ENCODE measurements at places on chromosomes 7 and 10.

DNA sequence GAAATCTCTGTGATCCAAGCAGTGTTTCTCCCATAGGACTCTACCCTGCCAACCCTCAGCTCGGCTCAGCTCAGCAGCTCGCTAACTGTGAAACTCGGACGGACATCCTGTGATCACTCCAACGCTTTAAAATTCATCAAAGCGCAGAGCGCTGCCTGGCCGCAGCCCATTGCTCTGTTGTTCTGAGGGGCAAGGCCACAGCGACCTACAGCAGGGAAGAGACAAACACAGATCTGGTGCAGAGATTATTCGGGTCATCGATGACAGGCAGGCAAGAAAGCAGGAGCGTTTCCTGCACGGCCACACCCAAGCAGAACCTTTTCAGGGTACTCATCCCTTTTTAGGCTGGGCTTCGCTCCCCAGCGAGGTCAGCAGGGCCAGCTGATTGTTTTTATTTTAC lies 72.1 kb downstream of the INSIG1 start:
- DNase-seq: no peak

DNA sequence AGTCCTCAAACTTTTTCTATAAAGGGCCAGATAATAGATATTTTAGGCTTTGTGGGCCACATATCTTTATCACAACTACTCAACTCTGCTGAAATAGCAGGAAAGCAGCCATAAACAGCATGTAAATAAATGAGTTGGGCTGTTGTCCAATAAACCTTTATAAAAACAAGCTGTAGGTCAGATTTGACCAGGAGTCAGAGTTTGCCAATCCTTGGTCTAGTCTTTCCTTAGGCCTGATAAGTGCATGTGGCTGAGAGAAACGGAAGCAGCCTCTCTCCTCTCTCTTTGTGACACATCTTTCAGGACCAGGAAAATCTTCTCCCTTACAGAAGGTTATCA lies 724.5 kb downstream of the GRID1 start:
- DNase-seq: no peak

DNA sequence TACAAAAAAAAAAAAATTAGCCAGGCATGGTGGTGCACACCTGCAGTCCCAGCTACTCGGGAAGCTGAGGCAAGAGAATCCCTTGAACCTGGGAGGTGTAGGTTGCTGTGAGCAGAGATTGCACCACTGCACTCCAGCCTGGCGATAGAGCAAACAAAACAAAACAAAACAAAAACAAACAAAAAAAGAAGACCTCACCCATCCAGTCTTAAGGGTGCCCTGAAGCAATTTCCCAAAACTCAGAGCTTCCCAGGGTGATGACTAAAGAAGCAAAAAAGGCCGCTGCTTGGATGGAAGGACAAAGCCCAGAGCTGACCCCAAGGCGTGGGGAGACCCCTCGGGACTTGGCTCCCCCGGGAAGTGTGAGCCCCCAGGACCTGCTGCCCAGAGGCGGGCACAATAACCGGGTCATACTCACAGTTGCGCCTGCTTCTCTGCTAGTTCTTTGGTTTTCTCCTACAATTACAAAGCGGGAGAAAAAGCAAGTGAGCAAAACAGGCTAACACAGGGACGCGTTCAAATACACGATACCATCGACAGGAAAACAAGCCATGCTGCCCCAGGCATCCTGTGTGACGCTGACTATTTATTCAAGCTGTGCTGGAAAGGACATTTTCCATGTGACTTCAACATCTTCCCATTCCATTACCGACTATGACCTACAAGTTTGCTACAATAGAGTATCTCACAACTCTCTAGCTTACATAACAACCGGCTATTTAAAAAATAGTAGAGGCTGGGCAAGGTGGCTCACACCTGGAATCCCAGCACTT lies 29.9 kb downstream of the PAPOLB start:
- DNase-seq: no peak

GRCh38 chr10:110491346-110491745 lies 6.4 kb upstream of the DUSP5 start:
- DNase-seq: no peak

DNA sequence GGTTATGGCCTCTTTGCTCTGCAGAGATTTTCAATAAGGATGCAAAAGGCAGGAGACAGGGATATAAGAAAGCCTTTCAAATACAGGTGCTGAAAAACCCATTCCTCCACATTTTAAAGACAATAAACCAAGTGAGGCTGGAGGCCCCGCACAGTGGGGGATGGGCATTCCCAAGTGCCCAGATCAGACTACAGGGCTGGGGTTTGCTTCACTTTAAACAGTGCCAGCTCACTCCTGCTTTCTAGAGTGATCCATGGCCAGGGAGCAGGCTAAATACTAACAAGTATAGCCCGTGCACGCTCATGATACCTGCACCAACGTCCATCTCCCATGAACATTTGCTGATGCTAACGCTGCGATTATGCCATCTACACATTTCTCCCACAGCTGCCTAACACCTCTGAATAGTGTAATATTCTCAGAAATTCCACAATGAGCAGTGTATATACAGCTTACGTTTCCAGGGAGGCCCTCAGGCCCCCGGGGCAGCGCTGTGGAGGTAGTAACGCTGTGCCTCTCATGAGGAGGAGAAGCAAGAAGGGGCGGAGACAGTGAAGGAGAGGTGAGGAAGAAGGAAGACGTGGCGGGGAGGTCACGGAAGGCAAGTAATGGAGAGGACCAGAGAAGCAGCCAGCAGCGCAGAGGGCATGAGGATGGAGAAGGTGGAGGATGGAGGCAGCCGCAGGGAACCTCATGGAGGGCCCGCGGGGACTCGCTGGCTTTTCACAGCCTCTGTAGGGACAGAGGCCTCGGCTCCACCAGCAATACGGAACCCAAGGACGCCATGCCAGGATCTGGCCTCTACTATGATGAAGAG lies 141.7 kb downstream of the USP6NL start:
- DNase-seq: no peak

- DNase-seq: no peak
Measured at GRCh38 chr7:16524332-16524731, 2.3 kb upstream of the LRRC72 start.

GRCh38 chr7:22156205-22156604 lies 200.7 kb downstream of the RAPGEF5 start:
- DNase-seq: no peak
